BJ (cell line): ENCODE measurements at places on chromosomes 4 and X.

GRCh38 chr4:575281-576141 lies 584 bp downstream of the TMEM271 start:
- no peak for DNase-seq

GRCh38 chrX:109679820-109680219 lies 53.2 kb downstream of the ACSL4 start:
- no peak for DNase-seq

GRCh38 chr4:123415977-123416376 lies 19.4 kb downstream of the SPRY1 start:
- DNase-seq: no peak

DNA sequence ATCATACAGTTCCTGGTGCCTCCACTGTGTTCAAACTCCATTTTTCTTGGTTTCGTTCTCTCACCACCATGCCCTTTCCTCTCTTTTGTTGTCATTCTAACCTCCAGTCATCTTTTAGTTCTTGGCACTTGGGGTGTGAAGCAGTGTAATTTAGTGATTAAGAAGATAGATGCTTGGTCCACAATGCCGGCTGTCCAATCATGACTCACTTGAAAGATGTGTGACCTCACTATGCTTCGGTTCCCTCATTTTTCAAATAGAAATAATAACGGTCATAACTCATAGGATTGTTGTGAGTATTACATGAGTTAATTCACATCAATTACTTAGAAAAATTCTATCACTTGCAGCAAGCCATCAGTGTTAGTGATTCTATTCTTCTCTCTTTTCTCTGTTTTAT lies 327.8 kb downstream of the ADGRL3 start:
- DNase-seq: no peak

GRCh38 chr4:128295255-128295654 lies 7.6 kb upstream of the PGRMC2 start:
- DNase-seq: no peak

- no peak for DNase-seq
Observed at GRCh38 chrX:113539599-113540356, 699.1 kb upstream of the AMOT start.

DNA sequence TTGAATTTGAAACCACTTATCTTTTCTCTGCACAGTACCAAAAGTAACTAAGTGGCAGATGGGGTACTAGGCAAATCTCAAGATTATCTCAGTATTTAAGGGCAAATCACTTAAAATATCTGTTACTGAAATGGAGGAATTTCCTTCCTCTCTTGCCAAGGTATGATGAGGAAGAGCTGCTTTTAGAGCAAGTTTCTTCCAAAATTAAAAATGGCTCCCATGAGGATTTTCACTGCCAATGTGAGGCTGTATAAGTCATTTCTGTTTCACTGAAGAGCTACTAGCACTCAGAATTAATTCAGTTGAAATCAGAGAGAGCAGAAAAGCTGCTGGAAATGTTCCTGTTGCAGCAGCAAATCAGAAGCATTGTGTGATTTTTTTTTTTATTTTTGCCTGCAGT lies 43.4 kb downstream of the GABRB1 start:
- no peak for DNase-seq

DNA sequence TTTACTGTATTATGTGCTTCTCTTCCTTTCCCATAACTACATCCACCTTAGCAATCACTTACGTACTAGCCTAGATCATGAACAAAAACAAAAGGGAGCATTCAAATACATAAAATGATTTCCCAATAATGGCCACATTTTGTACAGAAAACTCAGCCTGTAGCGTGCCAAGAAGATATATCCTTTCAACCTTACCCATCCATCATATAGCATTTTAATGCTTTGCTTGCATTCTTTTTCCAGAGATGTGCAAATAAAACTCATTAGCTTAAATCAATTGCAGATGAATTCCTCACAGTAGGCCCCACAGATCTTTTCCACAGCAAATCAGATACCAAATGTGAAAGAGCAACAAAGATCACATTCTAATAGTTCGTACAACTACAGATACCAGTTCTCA lies 20.8 kb downstream of the GRSF1 start:
- no peak for DNase-seq

DNA sequence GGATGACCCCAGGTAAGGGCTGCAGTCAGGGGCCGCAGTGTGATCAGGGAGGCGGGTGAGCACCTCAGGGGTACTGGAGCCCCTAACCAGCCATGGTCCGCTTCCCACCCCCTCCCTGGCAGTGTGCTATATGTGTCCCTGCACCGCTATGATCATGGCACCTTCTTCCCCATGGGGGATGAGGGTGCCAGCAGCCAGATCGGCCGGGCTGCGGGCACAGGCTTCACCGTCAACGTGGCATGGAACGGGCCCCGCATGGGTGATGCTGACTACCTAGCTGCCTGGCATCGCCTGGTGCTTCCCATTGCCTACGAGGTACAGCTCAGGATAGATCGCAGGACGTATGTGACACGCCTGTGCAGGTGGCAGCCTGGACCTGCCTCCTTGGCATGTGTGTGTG lies 8.2 kb upstream of the ERAS start:
- DNase-seq: no peak

DNA sequence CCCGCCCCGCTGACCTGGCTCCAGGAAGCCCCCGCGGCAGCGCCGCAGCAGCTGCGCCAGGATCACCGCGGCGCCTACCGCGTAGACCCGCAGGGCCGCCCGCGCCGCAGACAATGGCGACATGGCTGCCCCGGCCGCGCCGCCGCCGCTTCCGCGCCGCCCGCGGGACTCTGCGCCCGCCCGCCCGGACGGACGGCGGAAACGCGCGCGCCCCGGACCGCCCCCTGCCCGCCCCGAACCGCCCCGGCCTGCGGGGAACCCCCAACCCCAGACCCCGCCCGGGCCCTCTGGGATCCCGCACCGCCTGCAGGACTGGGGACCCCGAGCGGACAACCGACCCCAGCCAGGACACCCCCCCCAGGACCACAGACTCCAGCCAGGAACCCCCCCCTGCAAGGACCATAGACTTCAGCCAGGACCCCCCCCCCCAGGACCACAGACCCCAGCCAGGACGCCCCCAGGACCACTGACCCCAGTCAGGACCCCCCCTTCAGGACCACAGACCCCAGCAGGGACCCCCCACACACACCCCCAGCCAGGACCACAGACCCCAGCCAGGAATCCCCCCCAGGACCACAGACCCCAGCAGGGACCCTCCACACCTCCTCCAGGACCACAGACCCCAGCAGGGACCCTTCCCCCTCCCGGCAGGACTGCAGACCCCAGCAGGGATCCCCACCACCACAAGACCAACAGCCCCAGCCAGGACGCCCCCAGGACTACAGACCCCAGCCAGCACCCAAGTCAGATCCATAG lies at the start of the genes DHRSX and ZBED1:
Gene DHRSX (minus strand): TSS at position 174 of the 756 bp plus-strand sequence. CDS start 51 bp downstream, at position 123.
Gene ZBED1 (minus strand): TSS at position 174 of the 756 bp plus-strand sequence. CDS start 10,257 bp downstream, outside the sequence.
- DNase-seq: no peak

DNA sequence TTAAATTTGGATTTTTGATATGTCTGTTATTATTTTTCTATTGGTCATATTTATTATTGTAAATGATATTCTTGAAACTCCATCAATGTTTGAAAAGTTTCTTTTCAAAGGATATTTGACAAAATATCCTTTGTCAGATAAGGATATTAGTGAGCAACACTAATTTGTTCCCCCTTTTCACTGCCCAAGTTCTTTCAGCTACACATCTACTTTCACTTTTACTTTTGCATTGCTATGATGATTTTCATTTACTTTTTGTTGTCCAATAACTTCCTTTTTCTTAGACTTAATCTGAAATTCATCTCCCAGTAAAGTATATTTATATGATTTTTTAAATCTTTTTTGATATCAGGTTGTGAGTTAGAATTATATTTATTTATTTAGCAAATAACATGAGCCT lies 542.3 kb upstream of the ADGRL3 start:
- DNase-seq: no peak

GRCh38 chrX:38929966-38930421 lies 128.7 kb downstream of the MID1IP1 start:
- peak; percentile 60 for DNase-seq

DNA sequence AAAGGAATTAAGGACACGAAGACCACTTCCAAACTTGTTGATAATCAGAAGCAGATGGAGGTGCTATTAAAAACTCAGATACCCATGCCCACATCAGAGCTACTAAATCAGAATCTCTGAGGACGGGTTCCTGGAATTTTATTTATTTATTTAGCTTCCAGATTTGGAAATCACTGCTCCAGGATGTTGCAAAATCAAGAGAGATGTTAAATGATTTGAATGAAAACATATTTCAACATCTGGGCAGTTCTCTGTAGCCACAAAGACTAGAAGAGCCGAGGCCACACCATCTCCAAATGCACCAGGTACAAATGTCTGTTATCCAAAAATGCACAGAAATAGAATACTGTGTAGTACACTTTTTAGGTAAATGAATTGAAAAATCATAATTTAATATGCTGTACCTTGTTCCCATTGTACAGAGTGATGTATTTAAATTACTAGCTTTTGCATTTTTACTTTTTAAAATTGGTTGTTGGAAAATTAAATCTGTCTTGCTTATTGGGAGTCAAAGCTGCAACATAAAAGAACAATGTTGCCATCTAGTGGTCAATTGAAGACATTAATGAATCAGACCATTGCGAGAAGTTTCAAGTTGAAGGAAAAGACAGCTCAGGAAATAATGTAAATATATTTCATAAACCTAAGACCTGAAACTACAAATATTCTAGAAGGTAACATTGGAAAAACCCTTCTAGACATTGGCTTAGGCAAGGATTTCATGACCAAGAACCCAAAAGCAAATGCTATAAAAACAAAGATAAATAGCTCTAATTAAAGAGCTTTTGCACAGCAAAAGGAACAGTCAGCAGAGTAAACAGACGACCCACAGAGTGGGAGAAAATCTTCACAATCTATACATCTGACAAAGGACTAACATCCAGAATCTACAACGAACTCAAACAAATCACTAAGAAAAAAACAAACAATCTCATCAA lies 151.3 kb upstream of the TTC29 start:
- no peak for DNase-seq

GRCh38 chrX:3815896-3816664 lies 102.6 kb upstream of the PRKX start:
- DNase-seq: no peak
